ENCODE measurements at places on chromosomes 13 and 19. TPM values are rescaled to one million over a fixed set of nuclear protein-coding genes. Genes with fewer than 3 reads are reported as not detected.

DNA sequence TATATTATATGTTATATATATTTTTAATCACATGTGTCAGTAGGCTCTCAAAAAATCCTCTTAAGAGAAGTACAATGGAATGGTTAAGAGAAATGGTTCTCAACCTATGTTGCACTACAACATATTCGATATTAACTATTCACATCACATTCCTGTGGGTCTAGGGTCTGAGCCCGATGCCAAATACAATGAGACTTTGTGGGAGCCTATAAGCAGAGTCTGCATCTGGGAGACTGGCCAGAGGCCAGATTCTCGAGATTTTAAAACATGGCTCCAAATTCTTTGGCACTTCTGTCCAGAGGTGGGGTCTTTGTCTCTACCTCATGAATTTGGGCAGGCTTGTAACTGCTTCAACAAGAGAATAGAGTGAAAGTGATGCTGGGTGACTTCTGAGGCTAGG lies 79.4 kb upstream of the NBEA start:
- DNase-seq: no peak

- DNase-seq: no peak
Measured at GRCh38 chr13:75506018-75506417, 24.0 kb upstream of the TBC1D4 start.

- DNase-seq: no peak
Measured at GRCh38 chr19:33203529-33203928, 9.4 kb downstream of the LRP3 start.

DNA sequence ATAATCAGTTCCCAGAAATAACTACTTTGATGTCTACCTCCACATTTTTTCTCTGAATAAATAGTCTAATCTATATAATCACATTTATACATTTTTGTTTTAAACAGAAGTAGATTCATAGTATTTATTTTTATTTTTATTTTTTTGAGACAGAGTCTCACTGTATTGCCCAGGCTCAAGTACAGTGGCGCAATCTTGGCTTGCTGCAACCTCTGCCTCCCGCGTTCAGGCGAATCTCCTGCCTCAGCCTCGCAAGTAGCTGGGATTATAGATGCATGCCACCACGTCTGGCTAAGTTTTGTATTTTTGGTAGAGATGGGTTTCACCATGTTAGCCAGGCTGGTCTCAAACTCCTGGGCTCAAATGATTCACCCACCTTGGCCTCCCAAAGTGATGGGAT lies 16.7 kb downstream of the TM9SF2 start:
- DNase-seq: no peak

DNA sequence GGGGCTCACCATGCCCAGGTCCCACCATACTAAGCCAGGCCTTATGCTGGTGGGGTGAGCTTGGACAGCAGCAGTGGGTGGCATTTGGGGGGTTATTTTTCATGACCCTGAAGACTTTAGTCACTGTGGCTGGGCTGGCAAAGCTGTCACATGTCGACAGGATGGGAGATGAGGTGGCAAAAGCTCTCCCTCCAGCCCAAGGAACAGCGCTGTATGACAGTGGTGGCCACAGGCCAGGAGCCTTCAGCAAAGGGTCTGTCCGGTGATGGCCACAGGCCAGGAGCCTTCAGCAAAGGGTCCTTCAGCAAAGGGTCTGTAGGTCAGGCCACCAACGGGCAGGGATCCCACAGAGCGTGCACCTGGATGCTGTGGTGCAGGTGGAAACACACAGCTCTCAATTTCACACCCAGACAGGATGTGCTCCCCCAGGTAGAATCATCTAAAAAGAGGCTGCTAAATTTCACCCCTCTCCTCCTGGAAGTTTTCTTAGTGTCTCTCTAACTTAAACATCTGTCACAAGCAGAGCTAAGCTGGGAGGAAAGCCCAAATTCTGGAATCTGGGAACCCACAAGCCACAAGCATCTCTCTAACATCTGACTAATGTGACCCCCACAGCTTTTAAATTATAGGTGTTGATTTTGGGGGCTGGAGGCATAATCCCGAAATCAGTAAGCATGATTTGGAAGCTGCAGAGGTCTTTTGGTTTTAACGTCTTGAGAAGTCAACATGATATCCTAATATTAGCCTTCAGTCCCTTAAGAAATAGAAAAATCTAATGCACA lies 23.0 kb downstream of the COL4A1 start:
- DNase-seq: no peak

DNA sequence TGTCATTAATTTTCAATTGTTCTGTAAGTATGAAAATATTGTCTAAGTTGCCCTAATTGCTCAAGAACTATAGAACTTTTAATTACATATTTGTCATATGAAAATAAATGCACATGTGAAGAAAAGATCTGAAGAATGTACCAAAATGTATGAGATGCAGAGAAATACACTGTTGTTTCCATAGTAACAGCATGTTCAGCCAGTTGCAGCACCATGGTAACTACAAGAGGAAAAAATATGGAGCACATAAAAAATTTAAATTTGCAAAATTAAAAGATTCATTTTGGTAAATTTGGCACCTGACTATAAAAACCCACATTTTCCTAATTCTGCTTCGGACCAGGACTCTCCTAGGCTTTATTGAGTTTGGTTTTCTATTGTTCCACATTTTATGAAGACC lies 1170.0 kb upstream of the MIR17HG start:
- no peak for DNase-seq

GRCh38 chr19:52734331-52734892 lies 432 bp downstream of the ZNF611 start:
- DNase-seq: peak; percentile 22

Gene SLC17A7
- 0.12 TPM for total RNA-seq

Gene ACTMAP
- 25.0 TPM for total RNA-seq

Gene ONECUT3
- total RNA-seq: not detected

Gene CBY2
- total RNA-seq: not detected

Gene CILP2
- total RNA-seq: 0.22 TPM

Measured in activated naive CD4-positive, alpha-beta T cell treated with anti-CD3 and anti-CD28 coated beads for 36 hours (primary cell).